ENCODE measurements at places on chromosomes 3 and 15.

DNA sequence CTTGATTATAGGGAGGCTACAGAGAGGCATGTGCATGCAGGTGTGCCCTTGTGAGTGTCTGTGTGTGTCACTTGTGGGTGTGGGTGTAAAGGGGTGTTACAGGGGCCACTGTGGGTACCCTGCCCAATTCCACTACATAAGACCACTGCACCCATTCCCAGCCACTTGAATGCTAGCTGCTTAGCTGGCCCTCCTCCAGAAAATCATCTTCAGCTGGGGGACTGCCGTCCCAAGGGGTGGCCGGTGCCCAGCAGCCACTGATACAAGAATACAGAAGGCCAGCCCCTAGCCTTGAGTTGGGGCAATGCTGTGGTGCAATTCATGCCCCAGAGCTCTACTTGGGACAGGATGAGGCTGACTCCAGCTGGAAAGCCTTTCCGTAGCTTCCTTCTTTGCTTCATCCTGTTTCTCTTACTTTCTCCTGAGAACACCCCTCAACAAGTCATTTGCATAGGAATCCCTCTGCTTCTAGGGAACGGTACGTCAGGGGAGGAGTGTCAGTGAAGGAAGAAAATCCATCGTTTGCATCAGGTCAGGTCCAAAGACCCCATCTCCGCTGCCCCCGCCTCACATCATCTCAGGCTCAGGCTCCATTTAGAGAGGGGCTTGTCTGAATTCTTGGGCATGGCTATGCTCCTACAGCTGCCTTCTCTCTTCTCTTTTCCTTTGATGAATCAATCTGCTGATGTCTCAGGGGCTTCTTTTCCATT, 72.0 kb downstream of the SCN5A start:
- no peak for DNase-seq

DNA sequence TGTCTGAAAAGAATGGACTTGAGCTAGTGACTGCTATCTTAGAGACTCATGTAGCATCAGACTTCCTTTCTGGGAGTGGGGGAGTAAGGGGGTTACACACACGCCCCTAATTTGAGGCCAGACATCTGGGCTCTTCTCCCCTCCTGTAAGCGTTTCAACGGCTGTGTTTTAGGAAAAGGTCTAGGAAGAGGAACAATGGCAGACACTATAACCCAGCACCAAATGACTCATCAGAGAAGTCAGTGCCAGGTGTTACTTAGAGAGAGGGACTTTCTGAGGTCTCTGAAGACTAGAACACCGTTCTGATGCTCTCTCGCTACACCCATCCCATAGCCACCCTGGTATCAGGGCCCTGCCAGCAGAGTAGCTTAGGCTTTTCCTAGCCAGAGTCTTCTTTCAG, 65.5 kb downstream of the SSUH2 start:
- no peak for DNase-seq

GRCh38 chr3:77039606-77040171, at the start of gene ROBO2:
ROBO2 (plus strand) TSS chr3:77040099; CDS start chr3:77040786, 687 bp downstream.
- DNase-seq: no peak

GRCh38 chr15:74826364-74826819, at the start of gene CPLX3:
CPLX3 (plus strand) TSS chr15:74826627; CDS start chr15:74826704, 77 bp downstream.
- DNase-seq: peak; percentile 49

DNA sequence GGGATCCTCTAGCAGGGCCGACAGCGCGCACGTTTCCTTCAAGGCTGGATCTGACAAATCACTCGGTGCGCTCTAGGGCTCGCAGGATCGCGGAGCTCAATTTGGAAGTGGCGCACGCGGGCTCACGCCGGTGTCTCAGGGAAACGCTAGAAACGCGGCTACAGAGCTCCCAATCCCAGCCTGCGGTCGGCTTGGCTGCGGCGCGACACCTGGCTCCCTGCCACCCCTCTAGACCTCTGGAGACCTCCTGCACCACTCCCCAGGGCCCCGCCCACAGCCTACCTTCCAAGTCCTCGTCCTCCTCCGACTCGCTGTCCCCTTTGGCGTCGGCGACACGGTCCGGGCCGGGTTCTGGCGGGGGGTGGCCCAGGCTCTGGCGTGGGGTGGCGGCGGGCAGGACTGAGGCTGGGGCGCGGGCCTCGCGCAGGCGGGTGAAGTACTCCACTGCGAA, 596 bp downstream of the PRKAR2A start:
- peak; percentile 74 for DNase-seq

DNA sequence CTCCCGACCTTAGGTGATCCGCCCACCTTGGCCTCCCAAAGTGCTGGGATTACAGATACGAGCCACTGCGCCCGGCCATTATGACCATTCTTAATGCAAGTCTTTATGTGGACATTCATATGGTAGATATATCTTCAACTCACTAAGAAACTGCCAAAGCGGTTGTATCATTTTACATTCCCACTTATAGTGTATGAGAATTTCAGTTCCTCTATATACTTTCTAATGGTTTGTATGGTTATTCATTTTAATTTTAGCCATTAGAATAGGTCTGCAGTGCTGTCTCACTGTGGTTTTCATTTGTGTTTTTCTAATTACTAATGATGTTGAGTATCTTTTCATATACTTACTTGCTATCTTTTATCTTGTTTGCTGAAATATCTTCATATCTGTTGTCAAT, 32.5 kb downstream of the TCF12 start:
- no peak for DNase-seq

GRCh38 chr15:63318344-63318743, 40.9 kb downstream of the APH1B start:
- DNase-seq: no peak

- no peak for DNase-seq
Observed at GRCh38 chr15:85722374-85723152, 72.2 kb downstream of the KLHL25 start.

- no peak for DNase-seq
Observed at GRCh38 chr3:133460809-133461208, 61.0 kb downstream of the BFSP2 start.

GRCh38 chr15:96585484-96586386, 255.2 kb downstream of the NR2F2 start:
- DNase-seq: no peak

DNA sequence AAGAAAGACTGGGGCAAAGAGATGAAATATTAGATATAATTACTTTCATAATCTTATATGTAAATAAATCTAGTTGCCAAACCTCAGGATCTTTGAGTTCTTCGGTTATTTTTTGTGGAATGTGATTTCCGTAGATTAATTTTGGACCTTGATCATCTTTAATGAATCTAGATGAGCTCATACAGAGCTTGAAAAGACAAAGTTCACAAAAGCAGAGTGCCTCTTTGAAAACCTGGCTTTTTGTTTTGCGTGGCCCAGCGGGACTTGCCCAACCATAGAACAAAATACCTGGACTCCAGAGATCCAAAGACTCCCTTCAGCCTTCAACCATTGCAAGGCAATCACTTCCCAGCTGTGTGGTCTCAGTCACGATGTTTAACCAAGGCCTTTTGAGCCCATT, 54.8 kb upstream of the CHST2 start:
- no peak for DNase-seq

- DNase-seq: no peak
Observed at GRCh38 chr3:139561959-139562676, 22.6 kb upstream of the RBP1 start.
